GM12878 (cell line): ENCODE measurements at places on chromosomes 7 and 10. TPM values are rescaled to one million over a fixed set of nuclear protein-coding genes. Genes with fewer than 3 reads are reported as not detected.

EGR2 gene
- 24.8 and 28.2 TPM in 2 replicates for total RNA-seq

- no peak overlapping the region for H3K27ac ChIP-seq
- no peaks in the 10 kb centered on the region; the same call in 1 of the 2 replicates for H3K27me3 ChIP-seq
- DNase-seq = no peak
- H3K4me3 ChIP-seq = no peak overlapping the region
- no peaks in the 10 kb centered on the region for H3K36me3 ChIP-seq
- H3K4me1 ChIP-seq = no peaks in the 10 kb centered on the region
Measured at GRCh38 chr10:60315311-60315710, 74.4 kb downstream of the ANK3 start.

GRCh38 chr10:97827702-97828291 is 21.8 kb upstream of the GOLGA7B start:
- no peak overlapping the region for H3K27ac ChIP-seq
- H3K4me3 ChIP-seq = no peak overlapping the region
- H3K4me1 ChIP-seq = no peaks in the 10 kb centered on the region

- peaks cover 10% of the 10 kb centered on the region for H3K4me1 ChIP-seq
- H3K27me3 ChIP-seq = no peaks in the 10 kb centered on the region
- DNase-seq = no peak
- no peak overlapping the region for H3K4me3 ChIP-seq
- no peak overlapping the region for H3K27ac ChIP-seq
- no peaks in the 10 kb centered on the region for H3K36me3 ChIP-seq
Measured at GRCh38 chr7:86932038-86932512, 127.4 kb downstream of the ELAPOR2 start.

GRCh38 chr10:57962839-57963238 is 304.9 kb downstream of the IPMK start:
- H3K27me3 ChIP-seq = no peaks in the 10 kb centered on the region
- no peaks in the 10 kb centered on the region for H3K36me3 ChIP-seq
- H3K4me1 ChIP-seq = no peaks in the 10 kb centered on the region
- H3K4me3 ChIP-seq = no peak overlapping the region
- no peak for DNase-seq
